ENCODE measurements at places on chromosomes 6 and 20.

DNA sequence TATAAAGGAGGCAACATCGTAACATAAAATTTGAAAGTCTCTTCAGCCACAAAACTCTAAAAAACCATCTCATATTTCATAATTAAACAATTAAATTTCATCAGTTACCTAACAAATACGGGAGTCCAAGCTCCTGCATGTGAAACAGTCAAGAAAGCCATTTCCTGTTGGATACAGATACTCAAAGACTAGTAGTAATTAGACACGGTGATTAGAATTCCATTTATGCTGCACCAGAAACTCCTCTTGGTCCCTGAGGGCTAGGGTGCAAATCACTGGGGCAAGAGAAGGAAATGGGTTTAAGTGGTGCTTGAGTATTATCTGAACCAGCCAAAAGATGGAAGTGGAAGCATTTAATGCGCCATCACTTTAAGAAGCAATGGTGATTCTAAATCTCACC lies 27.4 kb downstream of the TRAM2 start:
- H3K27ac ChIP-seq: no peak overlapping the region
- no peaks in the 10 kb centered on the region for H3K36me3 ChIP-seq
- DNase-seq: no peak
- no peak overlapping the region for H3K4me3 ChIP-seq
- H3K4me1 ChIP-seq: peaks cover 10% of the 10 kb centered on the region

GRCh38 chr6:41874741-41875140 lies 20.4 kb downstream of the USP49 start:
- DNase-seq: no peak
- H3K27ac ChIP-seq: no peak overlapping the region
- H3K36me3 ChIP-seq: no peaks in the 10 kb centered on the region

DNA sequence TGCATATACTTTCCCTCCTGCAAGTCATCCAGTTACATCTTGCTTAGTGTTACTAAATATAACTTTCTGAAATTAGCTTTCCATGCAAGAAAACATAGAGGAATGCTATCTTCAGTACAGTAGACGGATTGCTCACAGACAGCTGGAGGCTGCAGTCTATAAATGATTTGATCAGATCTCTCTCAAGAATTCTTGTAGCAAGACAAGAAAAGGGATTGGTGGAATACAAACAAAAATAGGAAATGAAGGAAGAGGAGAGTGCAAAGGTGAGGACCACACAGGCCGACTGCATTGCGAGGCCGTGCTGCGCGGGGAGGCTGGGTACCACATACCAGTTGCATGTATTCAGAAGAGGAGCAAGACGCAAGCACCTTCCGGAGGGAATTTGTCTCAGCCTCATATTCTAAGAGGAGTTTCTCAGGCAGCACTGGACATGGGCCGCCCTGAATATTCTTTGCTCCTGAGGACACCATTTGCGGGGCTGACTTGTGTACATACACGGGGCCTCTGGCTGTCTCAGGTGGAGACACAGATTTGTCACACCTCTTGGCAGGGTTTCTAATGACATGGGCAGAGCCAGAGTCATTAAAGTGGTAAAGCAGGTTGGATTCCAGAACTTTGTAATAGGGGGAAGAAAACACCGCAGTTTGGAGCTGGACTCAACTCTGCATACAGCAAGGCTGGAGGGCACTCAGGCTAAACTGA lies 22.7 kb upstream of the KIF25 start:
- no peak overlapping the region for H3K4me3 ChIP-seq
- H3K4me1 ChIP-seq: no peaks in the 10 kb centered on the region
- H3K27ac ChIP-seq: no peak overlapping the region
- DNase-seq: no peak
- peaks cover 10% of the 10 kb centered on the region for H3K27me3 ChIP-seq

DNA sequence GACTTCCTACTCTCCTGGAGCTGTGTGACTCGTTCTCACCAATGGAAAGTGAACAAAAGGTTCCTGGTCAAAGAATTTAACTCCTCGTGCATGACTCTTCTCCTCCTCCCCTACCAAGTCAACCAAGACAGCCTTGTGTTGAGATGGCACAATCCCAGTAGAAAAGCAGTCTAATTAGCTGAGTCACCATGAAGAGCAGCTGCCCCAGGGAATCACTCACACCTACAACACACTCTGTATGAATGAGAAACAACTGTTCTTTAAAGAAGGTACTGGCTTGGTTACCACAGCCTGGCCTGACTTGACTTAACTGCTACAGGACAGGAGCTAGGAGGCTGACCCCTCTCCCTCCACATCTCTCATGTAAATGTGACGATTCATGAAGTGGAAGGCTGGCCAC lies 2.9 kb upstream of the HLA-DOB start:
- H3K27me3 ChIP-seq: no peaks in the 10 kb centered on the region
- peaks cover 32% of the 10 kb centered on the region for H3K4me1 ChIP-seq
- peak; percentile 56 for DNase-seq
- peak overlapping the region; percentile 80 for H3K27ac ChIP-seq
- no peak overlapping the region for H3K4me3 ChIP-seq

DNA sequence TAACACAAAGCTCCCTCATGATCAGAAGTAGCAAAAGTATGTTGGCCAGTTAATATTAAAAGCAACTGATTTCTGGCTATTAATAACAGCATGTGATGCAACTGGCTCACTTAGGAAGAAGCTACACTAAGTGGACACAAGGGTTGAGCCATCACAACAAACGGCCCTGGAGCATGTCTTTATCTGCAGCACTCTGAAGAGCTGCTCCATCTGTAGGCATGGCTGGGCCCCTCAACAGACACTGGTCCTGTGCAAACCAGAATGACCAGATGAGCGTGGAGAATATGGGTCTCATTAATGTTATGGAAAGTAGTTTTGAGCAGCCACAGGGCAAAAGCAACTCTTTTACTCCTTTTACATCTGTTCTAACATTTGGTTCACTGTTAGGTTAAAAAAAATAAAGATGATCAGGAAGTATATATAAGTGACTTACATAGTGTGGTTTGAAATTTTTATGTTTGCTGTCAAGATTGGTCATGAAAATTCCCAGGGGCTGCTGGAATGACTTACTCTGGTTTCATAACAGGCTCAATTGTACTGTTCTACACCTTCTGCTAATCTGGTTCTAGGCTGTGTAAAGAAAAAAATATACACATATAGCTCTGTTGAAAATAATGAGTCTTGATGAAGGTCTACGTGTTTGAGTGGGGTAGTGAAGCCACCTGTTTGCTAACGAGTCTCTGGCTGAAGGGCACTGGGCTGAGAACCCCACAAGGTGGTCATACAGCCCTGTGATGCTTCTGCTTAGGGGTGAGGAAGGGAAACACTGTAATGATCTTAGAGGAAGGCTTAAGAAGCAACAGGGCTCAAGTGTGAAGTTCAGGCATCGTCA lies 58.1 kb downstream of the INSM1 start:
- no peaks in the 10 kb centered on the region for H3K27me3 ChIP-seq
- H3K36me3 ChIP-seq: no peaks in the 10 kb centered on the region
- H3K4me3 ChIP-seq: no peak overlapping the region
- DNase-seq: no peak
- no peak overlapping the region for H3K27ac ChIP-seq

DNA sequence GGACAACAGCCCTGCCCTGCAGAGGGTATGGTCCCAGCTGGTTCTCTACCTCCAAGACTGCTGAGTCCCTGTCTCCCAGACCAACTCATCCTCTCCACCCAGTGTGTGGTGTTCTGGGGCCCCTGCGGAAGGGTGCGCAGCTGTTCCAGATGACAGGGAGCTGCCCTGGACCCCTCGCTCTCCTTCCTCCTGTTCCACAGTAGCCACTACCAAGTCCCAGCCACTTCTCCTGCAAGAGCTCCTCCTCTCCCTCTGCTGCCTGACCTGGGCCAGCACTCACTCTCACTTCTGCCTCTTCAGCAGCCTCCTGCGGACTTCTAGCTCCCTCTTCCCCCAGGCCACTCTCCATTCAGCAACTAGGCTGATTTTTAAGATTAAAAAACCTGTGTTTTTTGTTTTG lies 40.1 kb upstream of the TMEM181 start:
- no peak overlapping the region for H3K4me3 ChIP-seq
- H3K27ac ChIP-seq: no peak overlapping the region
- H3K4me1 ChIP-seq: peaks cover 19% of the 10 kb centered on the region

DNA sequence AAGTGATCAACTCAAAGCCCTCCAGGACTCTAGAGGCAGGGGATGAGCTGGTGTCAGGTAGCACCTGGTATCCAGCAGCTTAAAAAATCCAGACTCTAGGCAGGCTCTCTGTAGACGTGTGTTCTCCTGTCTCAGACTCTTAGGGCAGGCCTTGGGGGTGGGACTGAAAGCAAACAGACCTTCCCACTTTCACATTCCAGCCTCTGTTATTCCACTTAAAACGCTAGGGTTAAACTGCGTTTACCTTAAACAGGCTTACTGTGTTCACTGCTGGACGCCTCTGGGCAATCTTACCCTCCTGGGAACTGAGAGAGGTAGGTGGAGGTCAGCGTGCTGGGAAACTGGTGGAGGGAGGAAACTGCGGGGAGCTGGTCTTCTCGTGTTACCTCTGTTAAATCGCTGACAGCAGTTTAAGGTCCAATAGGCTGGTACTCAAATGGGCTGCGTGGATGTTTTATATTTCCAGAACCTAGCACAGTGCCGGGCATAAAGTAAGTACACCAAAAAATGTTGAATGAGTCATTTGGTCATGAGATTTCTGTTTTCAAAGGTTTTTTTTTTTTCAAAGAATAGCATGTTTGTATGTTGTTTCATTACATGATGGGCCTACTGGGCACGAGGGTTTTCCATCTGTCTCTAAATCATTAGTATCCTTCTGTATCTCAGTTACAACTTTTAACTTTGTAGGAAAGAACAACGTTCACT lies at the start of gene GCNT2:
Gene GCNT2 (plus strand): TSS at position 248 of the 705 bp plus-strand sequence. CDS start 7,561 bp downstream, outside the sequence.
- peaks cover 42% of the 10 kb centered on the region for H3K4me1 ChIP-seq

DNA sequence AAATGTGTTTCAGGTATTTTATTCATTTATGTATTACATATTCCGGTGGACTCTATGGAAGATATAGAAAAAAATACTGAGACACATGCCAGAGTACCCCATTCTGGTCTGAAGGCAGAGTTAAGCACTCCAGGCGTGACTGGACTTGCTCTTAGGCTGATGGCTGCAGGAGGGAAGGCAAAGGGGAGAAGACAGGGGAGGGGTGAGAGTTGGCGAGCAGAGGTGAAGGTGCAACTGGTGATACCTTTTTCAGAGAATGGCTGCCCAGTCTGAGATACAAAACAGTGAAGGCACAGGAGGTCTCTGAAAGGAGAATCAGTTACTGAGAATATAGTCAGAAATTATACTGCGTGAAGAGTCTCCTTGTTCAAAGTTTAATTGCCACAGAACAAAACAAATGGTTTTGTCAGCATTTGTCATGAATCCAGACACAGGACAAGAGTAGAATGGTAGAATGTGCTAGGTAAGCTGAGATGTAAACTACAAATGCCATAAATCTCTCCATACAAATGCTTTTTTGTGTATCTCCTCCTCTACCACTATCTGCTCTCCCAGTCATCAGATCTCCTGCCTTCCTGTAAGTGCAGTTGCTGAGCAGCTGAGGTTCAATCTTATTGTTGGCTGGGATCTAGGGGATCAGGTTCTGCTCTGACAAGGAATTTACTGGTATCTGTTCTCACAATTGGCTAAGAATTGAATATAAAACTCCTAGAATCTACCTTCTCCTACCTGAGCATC lies 104.2 kb upstream of the DST start:
- peaks cover 9% of the 10 kb centered on the region for H3K36me3 ChIP-seq
- no peaks in the 10 kb centered on the region for H3K27me3 ChIP-seq
- peaks cover 31% of the 10 kb centered on the region for H3K4me1 ChIP-seq
- DNase-seq: no peak

DNA sequence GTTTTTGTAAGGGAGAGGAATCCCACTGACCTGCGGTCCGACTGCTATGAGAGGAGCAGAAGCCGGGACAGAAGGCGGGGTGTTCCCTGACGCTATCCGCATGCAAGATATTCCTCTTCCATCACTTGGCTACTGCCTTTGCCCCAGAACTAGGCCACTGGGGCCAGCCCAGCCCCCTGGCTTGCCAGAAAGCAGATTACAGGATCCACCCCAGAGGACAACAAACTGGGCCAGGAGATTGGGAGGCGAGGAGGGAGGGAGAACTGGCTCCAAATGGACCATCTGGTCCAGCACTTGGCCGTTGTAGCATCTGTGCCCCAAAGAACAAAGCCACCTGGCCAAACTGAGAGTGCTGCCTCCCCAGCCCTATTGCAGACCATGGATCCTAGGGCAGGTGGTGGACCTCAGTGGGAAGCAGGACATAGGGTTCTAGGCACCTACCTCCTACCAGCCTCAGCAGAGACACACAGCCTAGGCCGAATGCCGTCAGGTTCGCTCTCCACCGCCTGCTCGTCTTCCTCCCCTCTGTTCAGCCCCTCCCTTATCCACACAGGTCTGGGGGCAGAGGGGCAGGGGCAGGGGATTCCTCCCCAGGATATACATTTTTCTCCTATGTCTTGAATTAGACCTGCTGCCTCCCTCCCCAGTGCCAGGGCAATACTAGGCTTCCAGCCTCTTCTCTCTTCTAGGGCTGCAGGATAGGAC lies 4.0 kb downstream of the MDGA1 start:
- no peaks in the 10 kb centered on the region for H3K36me3 ChIP-seq
- H3K4me1 ChIP-seq: peaks cover 4% of the 10 kb centered on the region
- no peak overlapping the region for H3K27ac ChIP-seq
- DNase-seq: no peak

- no peak for DNase-seq
- no peak overlapping the region for H3K4me3 ChIP-seq
- no peaks in the 10 kb centered on the region for H3K27me3 ChIP-seq
- no peak overlapping the region for H3K27ac ChIP-seq
- H3K36me3 ChIP-seq: no peaks in the 10 kb centered on the region
- H3K4me1 ChIP-seq: peaks cover 34% of the 10 kb centered on the region
These were observed 82.9 kb upstream of the RNF217 start for GRCh38 chr6:124879110-124879991.

All from PC-9 (cell line).